ENCODE measurements at places on chromosomes 12 and 14.

- DNase-seq = no peak
Measured at GRCh38 chr14:105026033-105026785, 5.3 kb upstream of the CDCA4 start.

DNA sequence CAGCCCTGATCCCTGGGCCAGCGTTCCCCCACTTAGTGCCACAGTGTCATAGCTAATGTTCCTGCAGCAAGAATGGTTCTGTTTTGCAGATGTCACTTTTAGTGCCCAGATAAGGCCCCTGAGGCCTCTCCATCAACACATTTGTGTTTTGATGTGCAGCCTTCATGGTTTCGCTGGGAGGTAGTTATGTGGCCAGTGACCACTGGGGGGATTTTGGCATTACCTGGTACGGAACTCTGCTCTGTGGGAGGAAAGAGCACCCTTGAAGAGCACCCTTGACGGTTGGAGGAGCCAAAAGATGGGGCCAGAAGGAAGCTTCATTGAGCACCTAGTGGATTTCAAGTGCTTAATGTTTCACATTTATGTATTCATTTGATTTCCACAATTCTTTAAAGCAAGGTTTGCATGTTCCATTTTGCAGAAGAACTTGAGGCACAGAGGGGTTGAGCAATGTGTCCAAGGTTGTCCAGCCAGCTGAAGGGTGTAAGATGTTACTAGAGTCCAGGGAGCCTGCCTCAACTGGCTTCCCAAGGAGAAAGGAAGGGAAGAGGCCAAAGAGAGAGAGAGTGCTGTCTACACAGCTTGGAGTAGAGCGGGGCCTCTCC, 13.0 kb downstream of the SERPINA11 start:
- DNase-seq = no peak

- DNase-seq = no peak
Measured at GRCh38 chr12:11787933-11788849, 138.7 kb downstream of the ETV6 start.

DNA sequence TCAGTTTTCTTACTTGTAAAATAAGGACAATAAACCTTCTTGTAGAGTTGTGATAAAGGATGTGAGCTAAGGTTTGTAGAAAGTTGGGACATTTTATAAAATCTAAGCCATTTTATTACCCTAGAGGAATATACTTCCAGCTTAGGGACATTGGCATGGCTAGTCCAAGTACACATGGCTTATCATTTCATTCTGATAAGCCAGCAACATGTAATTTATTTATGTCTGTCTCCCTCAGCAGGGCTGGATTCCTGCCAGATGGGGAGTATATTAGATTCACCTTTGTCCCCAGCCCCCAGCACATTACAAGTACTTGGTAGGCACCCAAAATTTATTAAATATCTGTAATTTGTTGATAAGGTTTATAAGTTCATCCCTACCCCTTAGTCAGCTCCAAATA, 6.3 kb upstream of the ATG14 start:
- DNase-seq = no peak

- DNase-seq = peak; percentile 46
Measured at GRCh38 chr12:122834921-122835749, at the start of gene HIP1R. TSS of gene HIP1R (plus strand) at chr12:122835457. CDS start at chr12:122835551, 94 bp downstream.

- no peak for DNase-seq
Measured at GRCh38 chr12:76199808-76200207, 115.3 kb upstream of the NAP1L1 start.

DNA sequence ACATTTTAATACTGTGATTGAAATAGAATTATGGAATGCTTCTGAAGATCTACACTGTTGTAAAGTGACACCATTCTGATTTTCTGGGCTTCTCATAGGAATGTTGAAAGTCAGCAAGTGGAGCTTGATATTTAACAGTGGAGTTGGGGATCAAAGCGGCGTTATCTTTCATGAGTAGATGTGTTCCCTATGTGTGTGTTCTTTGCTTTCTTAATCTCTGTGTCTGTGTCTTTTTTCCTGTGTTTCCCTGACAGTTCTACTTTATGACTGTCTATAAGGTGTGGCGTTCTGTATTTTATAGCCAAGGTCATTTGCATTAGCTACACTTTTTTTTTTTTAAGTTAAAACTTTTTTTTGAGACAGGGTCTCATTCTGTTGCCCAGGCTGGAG, 24.7 kb downstream of the SYNE2 start:
- no peak for DNase-seq

DNA sequence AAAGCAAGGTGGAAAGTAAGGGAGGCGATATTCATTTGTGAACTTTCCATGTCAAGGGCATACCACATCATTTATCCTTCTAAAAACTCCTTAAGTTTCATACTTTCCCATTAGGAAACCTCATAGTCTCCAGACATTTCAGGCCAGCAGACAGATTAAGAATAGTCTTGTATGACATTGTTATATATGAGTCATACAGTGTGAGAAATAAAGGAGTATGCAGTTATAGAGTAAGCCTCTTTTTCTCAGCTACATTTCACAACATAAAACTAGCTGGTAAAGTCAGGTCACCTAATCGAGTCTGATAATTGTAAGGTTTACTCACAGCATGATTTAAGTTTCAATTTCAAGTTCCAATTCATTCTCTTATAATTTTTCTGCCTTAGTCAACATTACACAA, 164.3 kb downstream of the GRIP1 start:
- DNase-seq = no peak
